ENCODE measurements at places on chromosomes 12 and 14.

- peak; percentile 98 for DNase-seq
These were observed 157.5 kb upstream of the HIF1A start for GRCh38 chr14:61537563-61538463.

- DNase-seq: no peak
These were observed 48.2 kb upstream of the MANSC4 start for GRCh38 chr12:27828196-27828595.

GRCh38 chr12:31492599-31493196 is 98.2 kb downstream of the DENND5B start:
- no peak for DNase-seq

- DNase-seq: no peak
These were observed 367.2 kb upstream of the LMO3 start for GRCh38 chr12:16972923-16973770.

GRCh38 chr14:96748362-96748761 is 48.8 kb upstream of the VRK1 start:
- no peak for DNase-seq

DNA sequence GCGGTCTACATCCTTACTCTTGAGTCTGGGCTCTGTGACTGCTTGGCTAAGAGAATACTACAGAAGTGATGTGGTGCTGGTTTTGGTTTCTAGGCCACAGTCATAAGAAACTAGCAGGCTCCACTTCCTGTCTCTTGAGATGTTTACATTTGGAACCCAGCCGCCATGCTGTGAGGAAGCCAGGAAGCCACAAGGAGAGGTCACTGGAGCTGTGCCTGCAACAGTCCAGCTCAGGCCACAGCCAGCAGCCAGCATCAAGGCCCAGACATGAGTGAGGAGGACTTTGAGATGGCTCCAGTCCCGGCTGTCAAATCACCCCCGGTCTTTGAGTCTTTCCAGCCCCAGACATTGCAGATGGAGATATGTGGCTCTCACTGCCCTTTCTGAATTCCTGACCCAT is 12.9 kb upstream of the FAM181A start:
- DNase-seq: peak; percentile 39

DNA sequence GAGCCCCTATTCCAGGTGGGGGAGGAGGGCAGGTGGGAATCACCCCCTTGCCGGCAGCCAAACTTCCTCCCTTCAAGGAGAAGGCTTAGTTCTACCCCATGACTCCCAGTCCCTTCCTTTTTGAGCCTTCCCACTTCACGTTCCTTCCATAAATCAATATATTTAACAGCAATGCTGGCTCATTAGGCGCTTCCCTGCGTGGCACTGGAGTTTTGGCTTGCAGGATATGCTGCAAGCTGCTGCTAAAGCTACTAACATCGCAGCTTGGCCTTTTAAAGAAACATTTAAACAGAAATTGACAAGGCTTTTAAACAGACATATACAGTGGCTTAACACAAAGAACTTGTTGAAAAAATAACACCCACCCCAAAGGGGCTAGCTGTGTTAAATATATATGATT is 308.0 kb upstream of the FKBP4 start:
- no peak for DNase-seq

- no peak for DNase-seq
These were observed 167.3 kb downstream of the DACT1 start for GRCh38 chr14:58805057-58805456.

Data from RWPE2 (cell line).